ENCODE measurements at places on chromosomes 16 and 17. TPM values are rescaled to one million over a fixed set of nuclear protein-coding genes. Genes with fewer than 3 reads are reported as not detected.

The HEATR9 gene
- total RNA-seq = not detected

The KCNH4 gene
- 0.63 TPM for total RNA-seq

The CNTNAP4 gene
- total RNA-seq = 46.6 TPM

The ZNF629 gene
- total RNA-seq = 18.8 TPM

The PDE6G gene
- not detected for total RNA-seq

The CENPT gene
- total RNA-seq = 49.1 TPM

The SLC12A3 gene
- not detected for total RNA-seq

The RHBDL3 gene
- total RNA-seq = 2.5 TPM

The KRT14 gene
- total RNA-seq = not detected
